ENCODE measurements at places on chromosomes 7 and 10.

- no peak for DNase-seq
These were observed 67.7 kb downstream of the HIBADH start for GRCh38 chr7:27595009-27595408.

DNA sequence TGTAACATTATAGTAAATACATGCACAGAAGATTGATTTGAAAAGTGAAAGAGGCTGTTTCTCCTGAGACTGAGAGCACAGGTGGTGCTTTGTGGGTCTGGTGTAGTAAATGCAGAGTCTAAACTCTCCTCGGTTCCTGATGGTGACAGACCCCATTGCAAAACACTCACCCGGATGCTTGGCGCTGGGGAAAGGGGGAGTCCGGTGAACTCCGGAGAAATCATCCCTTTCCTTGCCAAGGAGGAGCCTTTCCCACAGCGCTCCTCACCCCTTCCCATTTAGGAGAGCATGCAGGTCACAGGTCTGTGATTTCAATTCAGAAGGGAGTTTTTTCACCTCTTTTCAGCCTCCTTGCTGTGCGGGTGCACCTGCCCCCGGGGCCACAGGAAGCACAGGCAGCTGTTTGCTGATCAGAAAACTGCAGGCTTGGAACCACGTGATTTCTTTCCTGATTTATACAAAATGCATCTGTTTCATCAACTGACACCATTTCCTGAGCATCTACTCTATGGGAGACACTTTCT is 75.6 kb upstream of the LYZL2 start:
- DNase-seq: no peak

DNA sequence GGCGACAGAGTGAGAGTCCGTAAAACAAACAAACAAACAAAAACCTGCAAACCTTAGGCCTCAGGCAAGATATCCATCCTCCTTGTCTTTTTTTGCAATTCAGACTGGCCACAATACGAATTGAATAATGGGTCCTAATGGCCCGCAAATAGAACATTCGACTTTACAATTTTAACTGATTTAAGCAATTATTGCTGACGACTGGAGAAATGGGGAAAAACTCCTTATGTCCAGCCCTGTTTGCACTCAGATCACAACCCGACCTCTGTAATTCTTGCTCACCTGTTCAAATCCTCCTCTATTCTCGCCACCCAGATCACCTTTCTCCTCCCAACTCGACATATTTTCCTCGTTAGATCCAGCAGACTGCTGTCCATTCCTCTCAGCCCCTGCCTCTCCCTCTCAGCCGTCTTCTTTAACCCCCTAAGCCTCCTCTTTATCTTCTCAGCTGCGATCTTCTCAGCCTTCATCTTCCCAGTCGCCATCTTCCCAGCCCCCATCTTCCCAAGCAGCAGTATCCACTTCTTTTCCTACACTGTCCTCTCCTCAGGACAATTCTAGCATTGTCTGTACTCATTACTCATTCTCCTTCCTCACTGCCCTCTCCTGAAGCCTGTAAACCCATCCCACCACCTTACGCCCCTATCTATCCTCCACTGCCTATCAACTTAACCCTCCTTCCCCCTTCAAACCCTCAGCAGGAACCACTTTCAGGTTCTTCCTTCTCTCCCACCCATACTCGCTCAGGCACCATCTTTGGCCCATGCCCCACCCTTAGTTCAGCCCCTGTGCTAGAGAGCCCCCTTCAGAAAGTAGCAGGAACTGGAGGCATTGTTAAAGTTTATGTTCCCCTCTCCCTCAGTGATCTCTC is 61.8 kb downstream of the LRRC17 start:
- DNase-seq: no peak

GRCh38 chr10:101668566-101668965 is 26.4 kb downstream of the FBXW4 start:
- no peak for DNase-seq

GRCh38 chr10:11898033-11898371 is 74.8 kb downstream of the PROSER2 start:
- no peak for DNase-seq

GRCh38 chr7:111639934-111640333 is 77.6 kb upstream of the IMMP2L start:
- no peak for DNase-seq

GRCh38 chr10:63297941-63298340 is 164.8 kb downstream of the NRBF2 start:
- DNase-seq: no peak

DNA sequence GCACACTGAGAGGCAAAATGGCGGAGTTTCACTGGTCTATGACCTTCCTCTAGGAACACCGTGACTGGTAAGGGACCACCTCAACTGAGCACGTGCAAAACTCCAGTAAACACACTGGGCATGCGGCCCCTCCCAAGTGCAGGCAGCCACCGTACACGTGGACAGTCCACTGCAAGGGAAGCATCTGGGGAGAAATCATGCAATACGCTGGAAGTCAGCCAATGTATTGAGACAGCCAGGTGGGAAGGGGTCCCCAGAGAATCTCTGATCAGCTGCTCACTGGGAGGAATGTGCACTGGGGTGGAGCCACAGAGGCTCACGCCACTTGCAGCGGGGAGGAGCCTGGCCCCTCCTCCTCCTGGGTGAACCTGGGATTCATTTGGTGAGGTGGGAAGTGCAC is 49.3 kb downstream of the CFAP46 start:
- DNase-seq: no peak

GRCh38 chr10:110704906-110705476 is 60.9 kb downstream of the RBM20 start:
- DNase-seq: no peak

DNA sequence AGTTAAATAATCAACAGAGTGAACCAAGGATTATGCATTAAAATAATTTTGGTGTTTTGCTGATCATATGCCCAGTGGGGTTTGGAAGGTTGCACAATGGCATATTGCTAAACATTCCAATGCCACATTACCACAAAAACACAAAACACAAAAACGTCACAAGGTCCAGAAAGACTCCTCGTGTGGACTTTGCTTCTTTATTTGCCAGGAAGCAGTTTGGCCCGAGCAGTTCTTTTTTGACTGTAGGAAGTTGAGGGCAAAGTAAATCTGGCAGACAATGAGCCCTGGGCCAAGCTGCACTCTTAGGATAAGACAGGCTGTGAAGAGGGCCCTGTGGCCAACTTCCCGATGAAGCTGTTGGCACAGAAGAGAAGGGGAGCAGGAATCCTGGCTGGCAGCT is 39.2 kb upstream of the SLC35B4 start:
- DNase-seq: peak; percentile 66

DNA sequence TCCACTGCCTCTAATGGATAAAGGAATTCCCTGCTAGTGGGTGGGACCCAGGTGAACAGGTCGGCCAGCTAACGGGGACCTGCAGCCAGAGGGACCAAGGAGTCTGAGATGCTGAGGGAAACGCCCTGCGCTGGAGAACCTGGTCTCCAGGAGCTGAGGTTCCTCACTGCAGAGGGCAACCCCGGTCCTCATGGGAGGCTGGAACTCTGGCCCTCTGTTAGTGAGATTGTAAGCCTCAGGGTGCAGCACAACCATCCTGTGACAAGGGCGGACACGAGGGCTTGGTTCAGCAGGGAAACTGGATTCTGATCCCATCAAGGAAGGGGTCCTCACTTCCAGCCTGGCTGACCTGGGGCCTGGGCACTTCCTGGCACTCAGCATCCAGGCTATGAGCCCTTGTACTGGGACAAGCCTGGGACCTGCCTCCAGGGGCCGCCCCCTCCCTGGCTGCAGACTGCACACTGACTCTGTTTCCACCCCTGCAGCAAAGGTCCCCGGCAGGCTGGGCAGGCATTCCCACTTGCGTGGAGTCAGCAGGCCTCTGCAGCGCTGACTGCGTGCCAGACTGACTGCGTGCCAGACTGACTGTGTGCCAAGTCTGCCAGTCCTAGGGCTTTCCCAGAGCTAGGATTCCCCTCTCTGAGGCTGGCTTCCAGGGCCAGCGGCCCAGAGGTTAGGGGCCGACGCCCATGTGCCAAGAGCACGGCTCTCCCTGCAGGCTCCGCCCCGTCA is 143.2 kb downstream of the MAPK8 start:
- no peak for DNase-seq

- no peak for DNase-seq
These were observed 281.5 kb upstream of the LYZL1 start for GRCh38 chr10:29007370-29007747.

- no peak for DNase-seq
These were observed 24.9 kb upstream of the FAM180A start for GRCh38 chr7:135773464-135773863.

- DNase-seq: no peak
These were observed 92.3 kb downstream of the TNS3 start for GRCh38 chr7:47489624-47490023.

GRCh38 chr10:21473135-21473534 is 52.3 kb downstream of the SKIDA1 start:
- DNase-seq: no peak

DNA sequence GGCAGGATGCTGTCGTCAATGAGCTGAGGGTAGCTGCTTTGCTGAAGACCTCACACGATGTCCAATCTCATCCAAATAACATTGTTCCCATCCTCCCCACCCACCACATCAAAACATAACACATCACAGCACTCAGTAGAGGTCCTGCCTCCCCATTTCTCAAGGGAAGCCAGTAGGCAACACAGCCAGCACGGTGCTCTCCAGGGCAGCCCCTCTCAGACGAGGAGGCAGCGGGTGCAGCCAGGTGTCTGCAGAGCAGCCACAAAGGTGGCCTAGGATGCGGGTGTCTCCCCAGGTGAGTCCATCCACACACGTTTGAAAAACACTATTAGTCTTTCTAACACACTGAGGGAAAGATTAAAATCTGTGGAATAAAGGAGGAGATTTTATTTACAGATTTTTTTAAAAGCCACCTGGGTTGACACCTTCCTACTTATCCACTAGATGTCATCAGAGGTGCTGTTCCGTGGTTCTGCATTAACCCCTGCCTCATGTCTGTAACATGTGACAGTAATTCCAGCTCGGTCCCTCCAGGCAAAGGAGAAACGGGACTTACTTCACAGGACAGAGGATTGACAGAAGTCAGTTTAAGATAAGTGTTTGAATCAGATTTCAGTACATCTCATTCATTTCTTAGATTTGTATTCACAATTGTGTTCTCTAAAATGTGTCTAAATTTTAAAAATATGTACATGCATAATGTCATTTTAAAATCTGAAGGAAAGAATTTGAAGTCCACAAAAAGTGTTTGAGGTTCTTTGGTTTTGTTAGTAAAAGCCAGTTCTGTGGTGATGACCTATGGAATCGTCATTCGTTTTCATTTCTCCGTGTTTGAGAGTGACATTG is 68.0 kb downstream of the LANCL2 start:
- peak; percentile 50 for DNase-seq

DNA sequence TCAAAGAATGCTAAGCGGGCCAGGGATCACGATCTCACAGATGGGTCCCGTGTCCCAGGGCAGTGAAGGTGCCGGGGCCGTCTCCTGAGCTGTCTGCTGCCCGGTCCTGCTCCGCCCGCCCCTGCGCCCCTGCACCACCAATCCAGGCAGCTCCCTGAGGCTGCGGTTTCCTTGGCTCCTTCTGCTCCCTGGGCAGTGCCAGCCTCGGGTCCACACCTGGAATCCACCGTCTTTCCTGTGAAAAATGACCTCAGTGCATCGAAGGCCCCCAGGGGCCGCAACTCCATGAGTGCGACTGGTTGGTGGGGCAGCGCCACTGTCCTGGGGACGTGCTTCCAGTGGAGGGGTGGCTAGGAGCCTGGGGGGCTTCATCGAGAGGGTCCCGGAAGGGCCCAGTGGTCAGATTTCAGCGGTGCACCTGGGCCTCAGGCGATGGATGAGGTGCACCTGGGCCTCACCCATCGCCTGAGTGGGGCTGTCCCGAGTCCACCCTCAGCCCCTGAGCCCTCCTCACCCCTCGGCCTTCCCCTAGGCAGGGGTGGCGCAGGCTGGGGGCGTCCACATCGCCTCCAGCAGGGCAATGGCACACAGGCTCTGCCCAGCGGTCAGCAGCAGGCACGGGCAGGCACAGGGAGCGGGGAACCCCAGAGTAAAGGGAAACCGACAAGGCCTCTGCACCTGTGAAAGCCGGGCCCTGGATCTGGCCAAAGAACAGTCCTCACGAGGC is 27.2 kb downstream of the ADGRA1 start:
- DNase-seq: no peak

- no peak for DNase-seq
These were observed 18.3 kb upstream of the GRIFIN start for GRCh38 chr7:2494191-2495130.

DNA sequence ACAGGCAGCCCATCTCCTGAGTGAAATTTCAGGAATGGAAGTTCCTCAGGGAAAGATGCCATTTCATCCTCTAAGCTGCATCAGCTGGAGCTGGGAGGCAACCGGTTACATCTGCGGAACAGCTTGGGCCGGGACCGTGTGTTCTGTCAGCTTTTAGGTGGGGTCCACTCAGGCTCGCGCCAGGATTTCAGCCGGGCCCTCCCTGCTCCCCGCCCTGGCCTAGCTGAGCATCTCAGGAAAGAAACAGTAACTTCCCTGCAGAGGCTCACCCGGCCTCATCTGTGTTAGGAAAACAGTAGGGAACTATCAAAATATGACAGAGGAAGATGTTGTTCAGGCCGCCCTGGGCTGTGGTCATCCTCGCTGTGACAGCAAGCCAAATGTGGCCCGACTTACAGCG is 110.4 kb downstream of the TRIL start:
- no peak for DNase-seq

DNA sequence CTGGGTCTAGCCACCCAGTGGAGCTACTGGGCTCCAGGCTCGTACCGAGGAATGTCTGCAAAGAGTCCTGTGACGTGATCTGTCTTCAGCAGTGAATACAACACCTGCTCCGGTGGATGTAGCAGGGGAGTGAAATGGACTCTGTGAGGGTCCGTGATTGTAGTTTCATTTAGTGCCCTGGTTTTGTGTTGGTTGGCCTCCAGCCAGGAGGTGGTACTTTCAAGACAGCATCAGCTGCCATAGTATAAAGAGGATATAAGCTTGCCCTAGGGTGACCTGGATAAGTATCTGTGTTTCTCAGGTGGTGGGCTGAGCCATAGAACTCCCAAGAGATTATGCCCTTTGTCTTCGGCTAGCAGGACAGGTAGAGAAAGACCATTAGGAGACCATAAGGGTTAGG is 24.6 kb upstream of the WNT2 start:
- DNase-seq: no peak

DNA sequence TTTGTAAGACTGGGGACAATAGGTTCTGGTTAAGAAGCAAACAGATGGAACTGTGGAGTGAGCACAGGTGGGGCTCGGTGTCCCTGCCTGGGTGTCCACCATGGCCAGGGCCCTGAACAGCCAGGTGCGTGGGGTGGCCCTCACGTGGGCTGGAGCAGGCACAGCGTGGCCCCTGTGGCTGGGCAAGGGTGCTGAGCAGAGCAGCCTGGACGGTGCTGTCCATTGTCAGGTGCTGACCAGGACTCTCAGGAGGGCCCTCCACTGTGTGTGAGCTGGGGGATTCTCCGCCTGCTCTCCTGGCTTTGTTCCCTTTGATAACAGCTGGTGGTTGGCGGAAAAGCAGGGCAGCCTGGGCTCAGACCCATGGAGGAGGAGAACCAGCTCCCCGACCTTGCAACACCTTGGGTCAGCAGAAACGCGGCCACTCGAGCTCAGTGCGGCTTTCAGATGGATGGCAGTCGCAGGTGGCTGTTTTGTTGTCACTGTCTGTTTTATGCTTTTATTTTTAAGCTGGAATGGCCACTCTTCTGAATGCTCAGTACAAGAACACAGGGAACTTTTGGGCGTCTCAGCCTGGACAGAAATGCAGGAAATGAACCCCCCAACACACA is 273.9 kb upstream of the ADARB2 start:
- no peak for DNase-seq
